ENCODE measurements at places on chromosomes 5 and 9.
A peak's percentile ranks its signal among the peaks of the same experiment; 100 is the strongest.

DNA sequence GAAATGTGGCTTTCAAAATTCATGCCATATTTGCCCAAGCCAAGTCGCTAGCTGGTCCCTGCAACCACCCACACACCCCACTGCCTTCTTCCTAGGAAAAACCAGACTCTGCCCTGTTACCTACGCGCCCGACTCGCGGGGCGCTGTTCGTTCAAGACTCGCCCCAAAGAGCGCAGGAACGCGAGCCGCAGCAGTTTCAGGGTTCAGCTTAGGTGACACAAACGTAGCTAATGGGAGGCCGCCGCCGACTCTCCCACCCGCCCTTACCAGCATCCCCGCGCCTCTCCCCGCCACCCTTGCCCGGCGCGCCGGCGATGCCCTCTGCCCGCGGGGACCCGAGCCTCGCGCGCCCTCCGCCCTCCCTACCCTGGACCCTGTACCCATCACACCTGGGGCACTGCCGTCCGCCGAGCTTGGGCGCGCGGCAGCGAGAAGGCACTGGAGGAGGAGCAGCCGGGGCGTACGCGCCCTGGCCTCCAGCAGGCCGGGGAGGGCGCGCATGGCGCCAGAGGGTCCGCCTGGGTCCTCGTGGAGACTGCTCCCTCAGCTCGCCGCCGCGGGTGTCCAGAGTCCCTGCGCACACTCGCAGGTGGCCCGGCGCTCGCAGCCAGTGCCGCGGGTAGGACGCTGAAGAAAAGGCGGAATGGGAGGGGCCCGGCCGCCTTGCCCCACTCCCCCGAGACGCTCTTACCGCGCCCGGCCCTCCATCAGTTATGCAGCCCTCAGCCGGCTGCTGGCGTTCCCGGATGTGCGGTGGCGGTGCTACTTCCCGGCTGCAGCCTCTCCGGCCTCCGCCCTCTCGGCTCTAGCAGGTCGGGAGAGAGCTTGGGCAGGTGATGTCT, at the start of gene EMB:
TSS of gene EMB (minus strand) at position 638 of the 842 bp plus-strand sequence. CDS start at position 501, 137 bp downstream.
- DNase-seq, result peak; percentile 52

DNA sequence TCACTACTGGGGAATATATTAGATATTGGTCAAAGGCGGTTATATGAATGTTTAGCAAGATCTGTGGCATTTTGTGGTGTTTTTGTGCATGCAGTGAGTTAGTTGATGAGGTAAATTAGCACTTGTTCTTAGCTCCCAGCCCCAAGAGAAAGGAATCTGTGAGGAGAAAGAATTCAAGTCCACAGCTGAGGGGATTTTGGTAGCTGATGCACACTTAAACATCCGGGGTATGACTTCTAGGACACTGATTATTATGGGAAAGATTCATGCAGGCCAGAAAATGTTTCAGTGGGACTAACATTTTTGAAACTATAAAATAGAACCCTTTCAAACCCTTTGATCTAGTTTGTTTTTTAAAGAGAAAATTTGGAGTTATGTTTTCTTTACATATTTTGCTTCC, 118.2 kb upstream of the RPS23 start:
- no peak for DNase-seq

- no peak for DNase-seq
Observed at GRCh38 chr5:140926443-140927227, 536 bp downstream of the PCDHAC1 start.

GRCh38 chr9:4793459-4794395, 983 bp downstream of the RCL1 start:
- DNase-seq, result no peak

DNA sequence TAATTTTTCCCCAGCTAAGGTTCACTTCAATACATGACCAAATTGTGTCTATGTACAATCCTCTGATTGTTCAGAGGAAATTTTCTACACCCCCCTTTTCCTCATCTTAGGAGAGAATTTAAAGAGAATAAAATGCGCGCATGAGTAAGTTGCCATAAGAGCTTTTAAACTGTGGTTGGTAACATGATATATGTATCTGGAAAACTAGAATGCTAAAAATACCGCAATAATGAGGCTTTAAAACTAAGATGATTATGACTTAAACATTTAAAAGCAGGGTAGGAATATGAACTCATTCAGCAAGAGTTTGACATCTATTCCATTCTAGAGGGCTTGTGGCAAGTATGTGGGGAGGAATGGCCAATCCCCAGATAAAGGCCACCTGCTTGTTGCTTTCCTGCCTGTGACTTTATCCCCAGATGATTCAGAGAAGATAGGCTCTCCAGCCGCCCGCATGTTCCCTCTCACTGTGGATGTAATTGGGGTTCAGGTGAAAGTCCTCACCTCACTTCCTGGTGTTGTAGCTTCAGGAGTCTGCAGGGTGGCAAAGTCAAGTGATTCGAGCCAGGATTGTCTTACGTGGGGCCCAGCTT, 26.5 kb upstream of the BASP1 start:
- no peak for DNase-seq

DNA sequence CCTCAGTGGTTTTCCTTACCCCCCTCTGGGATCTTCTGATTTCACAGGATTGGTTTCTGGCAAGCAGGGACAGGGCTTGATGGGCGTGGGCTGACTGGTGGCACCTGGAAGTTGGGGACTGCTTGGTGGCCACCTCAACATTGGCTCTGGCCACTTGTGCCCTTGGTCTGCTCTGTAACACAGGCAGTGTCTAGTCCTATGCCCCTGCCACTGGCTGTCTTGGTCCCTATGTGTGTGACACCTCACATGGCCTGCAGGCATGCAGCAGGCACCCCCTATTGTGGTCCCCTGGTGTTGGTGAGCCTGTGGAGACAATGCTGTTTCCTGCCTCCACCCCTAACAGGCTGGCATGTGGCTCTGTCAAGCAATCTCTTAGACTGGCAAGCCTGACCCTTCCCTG, 71.3 kb downstream of the GDA start:
- no peak for DNase-seq

DNA sequence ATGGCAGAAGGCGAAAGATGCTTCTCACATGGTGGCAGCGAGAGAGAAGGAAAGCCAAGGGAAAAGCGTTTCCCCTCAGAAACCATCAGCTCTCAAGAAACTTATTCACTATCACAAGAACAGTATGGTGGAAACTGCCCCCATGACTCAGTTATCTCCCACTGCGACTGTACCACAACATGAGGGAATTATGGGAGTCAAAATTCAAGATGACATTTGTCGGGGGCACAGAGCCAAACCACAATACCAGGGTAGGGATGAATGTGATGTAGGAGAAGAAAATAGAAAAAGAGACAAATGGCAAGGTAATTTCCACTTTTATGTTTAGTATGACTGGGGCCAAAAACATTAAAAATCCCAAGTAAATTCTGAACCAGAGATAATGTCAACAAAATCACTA, 216.8 kb downstream of the TRIM36 start:
- no peak for DNase-seq

DNA sequence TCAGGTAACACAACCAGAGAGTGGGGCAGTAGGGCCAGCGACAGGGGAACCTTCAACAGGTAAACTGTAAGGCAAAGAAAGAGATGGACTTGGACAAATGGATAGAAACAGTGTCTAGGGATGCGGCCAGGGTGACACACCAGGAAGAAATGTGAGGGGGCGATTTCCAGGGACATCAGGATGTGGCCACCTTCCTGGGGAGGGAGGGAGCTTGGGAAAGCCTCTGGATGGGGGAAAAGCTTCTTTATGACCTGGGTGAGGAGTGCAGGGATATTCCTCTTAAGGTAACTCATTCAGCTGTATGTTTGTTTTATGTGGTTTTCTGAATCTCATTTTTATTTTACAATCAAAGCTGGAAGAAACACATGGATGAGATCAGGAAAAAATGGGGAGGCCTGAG, 11.9 kb upstream of the NXNL2 start:
- DNase-seq, result no peak

- no peak for DNase-seq
Observed at GRCh38 chr5:181153814-181154213, 6.4 kb downstream of the OR2V2 start.

DNA sequence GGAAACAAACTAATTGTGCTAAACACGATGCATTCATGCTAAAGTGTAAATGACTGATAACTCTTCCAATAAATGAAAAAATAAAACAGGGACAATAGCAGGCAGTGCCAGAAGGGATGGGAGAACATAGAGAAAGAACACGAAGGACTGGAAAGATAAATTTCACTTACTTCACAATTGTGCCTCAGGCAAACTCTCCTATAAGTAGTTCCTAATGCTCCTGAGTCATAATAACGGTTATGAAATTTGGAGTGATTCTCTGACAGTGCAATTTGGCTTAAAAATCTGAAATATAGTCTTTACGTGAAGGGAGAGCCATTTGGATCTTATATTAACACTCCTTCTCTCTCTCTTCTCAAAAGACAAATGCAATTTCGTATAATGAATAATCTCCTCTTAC, 2218.5 kb downstream of the MAT2B start:
- no peak for DNase-seq

- DNase-seq, result peak; percentile 20
Observed at GRCh38 chr5:16759147-16759773, 142.5 kb upstream of the RETREG1 start.

DNA sequence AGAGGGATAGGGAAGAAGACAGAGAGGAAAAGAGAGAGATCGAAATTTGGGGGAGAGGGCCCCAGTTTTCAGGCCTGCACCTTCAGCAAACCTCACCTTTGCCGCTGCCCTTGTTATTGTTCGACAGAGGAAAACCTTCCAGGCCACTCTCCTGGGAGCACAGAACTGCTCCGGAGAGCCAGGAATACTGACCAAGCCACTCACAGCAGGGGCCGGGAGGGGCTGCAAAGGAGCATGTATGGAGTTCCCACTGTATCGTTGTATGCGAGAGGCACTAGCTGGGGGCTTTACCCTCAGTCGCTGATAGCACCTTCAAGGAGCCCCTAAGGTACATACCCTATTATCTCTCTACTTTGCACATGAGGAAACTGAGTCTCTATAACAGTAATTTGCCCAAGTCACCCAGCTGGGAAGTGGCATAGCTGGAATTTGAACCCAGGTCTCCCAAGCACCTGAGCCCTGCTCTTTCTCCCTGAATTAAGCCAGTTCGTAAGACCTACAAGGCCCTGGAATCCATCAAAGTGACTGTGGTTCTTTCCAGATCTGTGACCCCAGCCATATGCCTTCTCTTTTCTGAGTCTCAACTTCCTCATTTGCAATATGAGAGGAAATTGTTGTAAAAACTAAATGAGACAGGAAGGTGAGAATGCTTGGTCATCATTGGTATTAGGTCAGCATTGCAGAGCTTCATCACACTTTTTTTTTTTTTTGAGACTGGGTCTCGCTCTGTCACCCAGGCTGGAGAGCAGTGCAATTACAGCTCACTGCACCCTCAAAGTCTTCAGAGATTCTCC, 21.0 kb upstream of the FOXE1 start:
- no peak for DNase-seq

GRCh38 chr9:132645306-132645705, 24.5 kb downstream of the DDX31 start:
- no peak for DNase-seq

DNA sequence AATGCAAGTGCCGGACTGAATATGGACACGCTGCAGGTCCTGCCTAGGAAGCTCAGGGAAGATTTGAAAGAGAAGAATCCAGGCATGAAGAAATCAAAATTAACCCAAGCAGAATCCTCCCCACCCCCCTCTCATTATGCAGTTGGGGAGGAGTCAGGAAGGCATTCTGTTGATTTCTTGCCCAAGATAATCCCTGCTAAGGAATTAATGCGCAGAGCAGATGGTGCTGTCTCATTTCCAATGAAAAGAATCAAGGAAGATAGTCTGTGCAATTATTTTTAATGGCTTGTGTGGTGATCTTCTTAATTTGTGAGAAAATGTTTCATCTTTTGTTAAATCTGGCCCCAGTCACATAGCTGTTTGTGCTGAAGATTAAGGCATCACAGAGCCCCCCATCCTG, 145.0 kb downstream of the ZNF462 start:
- DNase-seq, result no peak

- no peak for DNase-seq
Observed at GRCh38 chr9:35482071-35482470, 7.8 kb upstream of the RUSC2 start.

DNA sequence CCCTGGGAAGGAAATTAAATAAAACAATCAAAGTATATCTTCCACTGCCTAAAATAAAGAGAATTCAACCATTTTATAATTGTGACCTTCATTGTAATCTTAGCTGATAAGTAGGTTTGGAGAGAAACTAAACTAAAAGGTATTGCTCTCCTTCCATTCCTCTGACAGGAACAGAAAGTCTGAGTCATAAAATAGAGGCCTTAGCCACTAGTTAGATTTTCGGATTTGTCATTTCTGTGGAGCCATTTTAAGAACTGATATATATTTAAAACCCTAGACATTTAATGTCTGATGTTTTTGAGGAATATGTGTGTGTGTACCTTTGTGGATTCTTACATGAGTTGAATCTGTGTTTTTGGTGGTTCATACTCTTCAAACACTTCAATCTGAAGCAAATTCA, 11.8 kb upstream of the TMC1 start:
- DNase-seq, result peak; percentile 56

DNA sequence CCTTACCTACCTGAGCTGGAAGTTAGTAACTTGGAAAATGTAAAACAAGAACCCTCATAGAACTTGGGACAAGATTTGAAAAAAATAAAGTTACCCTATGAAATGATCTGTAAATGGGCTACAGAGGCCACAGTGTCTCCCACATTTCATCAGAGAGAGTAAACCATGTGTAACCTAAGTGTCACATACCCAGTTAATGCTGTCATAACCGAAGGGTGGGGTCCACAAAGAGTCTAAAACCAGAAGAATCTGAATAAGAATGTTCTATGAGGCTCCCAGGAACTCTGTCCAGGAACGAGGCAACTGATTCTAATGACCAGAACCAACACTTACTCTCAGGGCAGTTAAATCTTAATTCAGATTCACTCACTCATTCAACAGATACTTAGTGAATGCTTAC, 1.0 kb upstream of the FAM13B start:
- no peak for DNase-seq

DNA sequence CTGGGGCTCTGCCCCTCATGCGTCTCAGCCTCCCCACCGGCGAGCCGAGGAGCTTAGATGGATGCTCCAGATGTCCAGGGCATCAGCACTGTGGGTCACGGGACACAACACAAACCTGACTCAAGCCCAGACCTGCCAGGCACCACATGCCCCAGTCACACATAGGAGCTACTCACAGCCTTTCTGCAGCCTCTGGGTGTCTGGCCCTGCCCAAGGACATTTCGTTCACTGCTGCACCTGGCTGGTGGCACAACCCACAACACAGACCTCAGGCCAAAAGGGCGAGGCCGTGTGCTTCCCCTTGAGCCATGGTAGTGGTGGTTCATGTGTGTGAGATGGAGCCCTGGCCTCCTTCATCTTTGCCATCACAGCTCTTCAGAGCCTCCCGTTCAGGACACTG, 89.6 kb upstream of the FCN2 start:
- no peak for DNase-seq

- peak; percentile 53 for DNase-seq
Observed at GRCh38 chr9:89536145-89536574, 38.2 kb upstream of the SEMA4D start.

GRCh38 chr5:139488260-139488659, 5.7 kb upstream of the STING1 start:
- DNase-seq, result peak; percentile 23

- DNase-seq, result no peak
Observed at GRCh38 chr5:13251623-13252376, 692.7 kb downstream of the DNAH5 start.

DNA sequence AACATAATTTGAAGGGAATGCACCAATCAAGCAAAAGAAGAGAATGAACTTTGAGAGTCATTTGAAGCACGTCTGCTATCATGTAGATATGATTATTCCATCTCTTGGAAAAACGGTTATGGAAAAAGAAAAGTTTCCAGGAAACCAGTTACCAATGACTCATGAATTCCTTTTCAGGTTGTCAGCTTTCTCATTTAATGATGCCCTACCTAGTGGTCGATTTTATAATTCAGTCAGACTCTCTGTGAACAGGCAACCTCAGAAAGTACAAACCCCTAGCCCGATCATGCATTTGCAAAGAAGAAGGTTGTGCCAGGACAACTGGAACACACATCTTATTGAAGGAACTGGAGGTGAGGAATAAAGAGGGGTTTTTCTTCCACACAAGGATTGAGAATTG, 355.1 kb upstream of the GRIA1 start:
- no peak for DNase-seq

Data from GM10248 (cell line).